ENCODE measurements at places on chromosomes 3 and 15. TPM values are rescaled to one million over a fixed set of nuclear protein-coding genes. Genes with fewer than 3 reads are reported as not detected.

GRCh38 chr3:140225996-140226395, 291.0 kb downstream of the CLSTN2 start:
- no peak for DNase-seq
- no peaks in the 10 kb centered on the region for H3K36me3 ChIP-seq
- H3K27me3 ChIP-seq: no peaks in the 10 kb centered on the region

GRCh38 chr3:52468336-52468735, 12.9 kb downstream of the NISCH start:
- H3K27me3 ChIP-seq: no peaks in the 10 kb centered on the region
- no peak overlapping the region for H3K27ac ChIP-seq
- H3K36me3 ChIP-seq: peaks cover 47% of the 10 kb centered on the region
- H3K4me1 ChIP-seq: peaks cover 11% of the 10 kb centered on the region
- no peak overlapping the region for H3K4me3 ChIP-seq

DNA sequence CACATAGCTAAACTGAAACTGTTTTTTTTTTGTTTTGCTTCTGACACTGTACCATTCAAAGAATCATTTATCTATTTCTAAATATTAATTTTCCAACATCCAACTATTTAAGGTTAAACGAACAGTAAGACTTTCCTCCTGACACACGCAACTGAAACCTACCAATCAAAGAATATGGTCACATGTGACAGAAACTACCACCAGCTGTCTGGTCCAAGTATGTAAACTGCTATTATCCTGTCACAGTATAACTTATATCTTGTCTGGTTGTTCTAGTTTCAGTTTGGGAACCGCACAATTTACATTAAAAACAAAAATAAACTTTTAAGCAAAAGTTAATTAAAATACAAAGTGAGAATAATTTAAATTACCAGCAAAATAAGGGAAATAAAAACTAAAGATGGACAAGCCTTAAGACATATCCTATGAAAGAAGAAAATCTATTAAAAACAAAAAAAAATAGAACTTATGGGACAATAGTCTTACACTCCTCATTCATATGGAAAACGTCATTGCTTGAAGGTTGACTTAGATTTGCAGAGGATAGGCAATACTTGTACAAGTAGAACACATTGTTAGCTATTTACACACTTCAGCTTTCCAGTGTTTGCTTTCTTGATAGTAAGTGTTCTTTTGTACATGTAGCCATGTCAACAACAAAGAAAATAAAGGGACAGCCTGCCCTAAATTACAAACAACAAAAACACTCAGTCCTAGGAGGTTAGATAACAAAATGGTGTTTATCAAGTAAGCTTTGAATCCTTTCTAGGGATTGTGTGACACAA, 26.8 kb upstream of the CHRM5 start:
- H3K4me1 ChIP-seq: no peaks in the 10 kb centered on the region
- no peaks in the 10 kb centered on the region for H3K36me3 ChIP-seq
- no peak overlapping the region for H3K27ac ChIP-seq
- H3K4me3 ChIP-seq: no peak overlapping the region
- no peaks in the 10 kb centered on the region for H3K27me3 ChIP-seq
- no peak for DNase-seq

DNA sequence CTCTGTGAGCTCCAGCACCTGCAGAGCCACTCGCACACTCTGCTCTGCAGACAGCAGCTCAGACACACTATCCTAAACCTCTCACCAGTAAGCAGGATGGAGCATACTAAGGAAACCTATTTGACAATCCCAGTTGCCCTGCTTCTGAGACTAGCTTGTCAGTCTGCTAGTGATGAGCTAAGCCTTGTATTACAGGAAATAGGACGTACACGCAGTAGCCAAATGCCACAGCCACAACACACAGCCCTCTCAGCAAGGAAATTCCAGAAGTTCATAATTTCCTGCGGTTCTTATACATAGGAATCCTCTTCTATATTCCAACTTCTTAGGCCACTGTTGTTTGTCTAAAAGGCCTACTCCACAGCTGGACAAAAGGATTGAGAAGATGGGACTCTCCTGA, 74.5 kb downstream of the MYLK start:
- peaks cover 58% of the 10 kb centered on the region for H3K36me3 ChIP-seq
- peak overlapping the region; percentile 56 for H3K27ac ChIP-seq
- peak; percentile 84 for DNase-seq
- H3K4me1 ChIP-seq: peaks cover 23% of the 10 kb centered on the region

GRCh38 chr3:57164657-57165573, at the start of gene IL17RD:
IL17RD (minus strand) TSS chr3:57165353; CDS start chr3:57165286, 67 bp downstream.
- peaks cover 6% of the 10 kb centered on the region for H3K4me1 ChIP-seq
- peak within 1 kb of the TSS; percentile 90 for H3K4me3 ChIP-seq
- peak; percentile 64 for DNase-seq
- peaks cover 40% of the 10 kb centered on the region for H3K27me3 ChIP-seq
- no peak within 1 kb of the TSS for H3K27ac ChIP-seq
- H3K36me3 ChIP-seq: no peaks in the 10 kb centered on the region

- peaks cover 36% of the 10 kb centered on the region for H3K36me3 ChIP-seq
- DNase-seq: no peak
- no peak overlapping the region for H3K4me3 ChIP-seq
- no peaks in the 10 kb centered on the region for H3K27me3 ChIP-seq
- H3K4me1 ChIP-seq: peaks cover 18% of the 10 kb centered on the region
- H3K27ac ChIP-seq: no peak overlapping the region
These were observed 122.8 kb upstream of the ABHD17C start for GRCh38 chr15:80572337-80572736.

GRCh38 chr3:186640473-186640818, 247 bp downstream of the FETUB start:
- no peak for DNase-seq
- no peak overlapping the region for H3K27ac ChIP-seq
- no peaks in the 10 kb centered on the region for H3K36me3 ChIP-seq
- peaks cover 23% of the 10 kb centered on the region for H3K27me3 ChIP-seq
- H3K4me3 ChIP-seq: no peak overlapping the region

- H3K4me1 ChIP-seq: no peaks in the 10 kb centered on the region
- no peaks in the 10 kb centered on the region for H3K36me3 ChIP-seq
- DNase-seq: peak; percentile 66
- H3K27ac ChIP-seq: no peak overlapping the region
These were observed 47.2 kb downstream of the MCF2L2 start for GRCh38 chr3:183381179-183381578.

DNA sequence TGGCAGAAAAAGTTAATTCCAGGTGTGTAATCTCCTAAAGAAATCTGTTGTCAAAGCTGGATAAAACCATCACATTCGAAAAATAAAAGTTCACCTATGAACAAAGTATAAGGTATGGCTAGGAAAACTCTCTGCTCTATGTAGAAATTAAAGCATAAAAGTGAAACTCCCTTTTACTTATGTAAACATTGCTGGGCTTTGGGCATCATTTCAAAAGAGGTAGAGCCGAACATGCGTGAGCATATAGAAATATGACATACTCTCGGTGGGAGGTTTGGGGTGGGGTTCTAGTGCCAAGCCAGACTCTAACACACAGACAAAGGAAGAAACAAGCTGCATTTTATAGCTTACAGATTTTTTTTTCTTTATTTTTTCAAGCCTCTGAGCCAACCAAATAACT, 306.8 kb upstream of the ATP11B start:
- no peak overlapping the region for H3K27ac ChIP-seq
- H3K27me3 ChIP-seq: no peaks in the 10 kb centered on the region
- no peaks in the 10 kb centered on the region for H3K36me3 ChIP-seq
- H3K4me1 ChIP-seq: no peaks in the 10 kb centered on the region
- H3K4me3 ChIP-seq: no peak overlapping the region

RARRES1 gene
- 1.9 TPM for total RNA-seq

C3orf49 gene
- not detected for total RNA-seq
